NCI-H1105 treated with DMSO at 0.1 percent for 48 hours (cell line): ENCODE measurements at places on chromosomes 1 and 21.

DNA sequence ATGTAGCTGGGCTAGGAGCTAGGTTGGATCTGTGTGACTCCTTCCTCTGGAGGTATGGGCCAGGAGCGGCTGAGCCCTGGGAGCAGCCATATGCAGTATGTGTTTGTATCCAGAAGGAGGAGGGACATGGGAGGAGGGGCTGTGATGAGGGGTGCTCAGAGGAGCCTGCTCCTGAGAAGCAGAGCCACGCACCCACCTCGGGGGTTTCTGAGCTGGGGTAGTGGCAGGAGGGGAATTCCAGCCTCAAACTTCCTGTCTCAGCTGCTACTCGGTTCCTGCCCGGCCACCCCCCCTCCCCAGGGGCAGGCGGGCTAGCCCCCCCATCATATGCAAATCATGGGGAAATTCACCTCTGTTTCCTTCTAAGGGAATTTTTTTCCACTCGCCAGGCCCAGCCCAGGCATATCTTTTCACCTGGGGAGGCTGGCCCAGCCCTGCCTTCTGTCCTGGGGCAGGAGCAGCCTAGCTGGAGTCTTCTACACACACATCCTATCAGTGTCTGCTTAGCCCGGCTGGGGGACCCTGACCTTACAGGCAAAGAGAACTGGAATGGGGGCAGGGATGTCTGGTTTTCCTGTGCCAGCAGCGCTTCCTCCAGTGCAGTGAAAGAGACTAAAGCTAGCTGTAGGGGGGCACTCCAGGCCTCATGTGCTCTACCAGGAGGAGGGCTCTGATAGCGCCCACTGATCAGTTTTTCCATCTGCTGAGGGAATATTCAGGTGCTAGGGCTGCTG is 3.0 kb downstream of the ZC3H12A start:
- no peak for DNase-seq

DNA sequence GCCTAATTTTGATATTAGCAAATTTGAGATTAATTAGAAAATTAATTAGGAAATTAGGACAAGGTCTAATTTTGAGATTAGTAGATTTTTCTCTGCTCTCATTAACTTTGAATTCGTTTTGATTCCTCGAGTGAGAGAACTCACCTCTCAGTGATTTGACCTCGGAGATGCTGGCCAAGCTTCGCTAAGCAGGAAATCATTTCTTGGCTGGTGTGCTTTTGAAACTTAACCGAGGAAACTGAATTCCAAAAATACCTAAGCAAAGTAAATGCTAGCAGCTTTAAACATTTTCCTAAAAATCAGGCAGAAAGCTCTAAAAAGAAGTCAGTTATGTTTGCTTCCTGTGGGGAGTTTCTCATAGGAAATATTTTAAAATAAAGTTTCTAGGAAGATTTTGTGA is 34.9 kb downstream of the CDC14A start:
- DNase-seq, result no peak

- DNase-seq, result no peak
Observed at GRCh38 chr1:52792036-52792435, 50.5 kb upstream of the ZYG11A start.

GRCh38 chr21:43803558-43804300 is 14.4 kb downstream of the RRP1 start:
- no peak for DNase-seq

- no peak for DNase-seq
Observed at GRCh38 chr1:33305016-33305415, 15.9 kb downstream of the A3GALT2 start.

DNA sequence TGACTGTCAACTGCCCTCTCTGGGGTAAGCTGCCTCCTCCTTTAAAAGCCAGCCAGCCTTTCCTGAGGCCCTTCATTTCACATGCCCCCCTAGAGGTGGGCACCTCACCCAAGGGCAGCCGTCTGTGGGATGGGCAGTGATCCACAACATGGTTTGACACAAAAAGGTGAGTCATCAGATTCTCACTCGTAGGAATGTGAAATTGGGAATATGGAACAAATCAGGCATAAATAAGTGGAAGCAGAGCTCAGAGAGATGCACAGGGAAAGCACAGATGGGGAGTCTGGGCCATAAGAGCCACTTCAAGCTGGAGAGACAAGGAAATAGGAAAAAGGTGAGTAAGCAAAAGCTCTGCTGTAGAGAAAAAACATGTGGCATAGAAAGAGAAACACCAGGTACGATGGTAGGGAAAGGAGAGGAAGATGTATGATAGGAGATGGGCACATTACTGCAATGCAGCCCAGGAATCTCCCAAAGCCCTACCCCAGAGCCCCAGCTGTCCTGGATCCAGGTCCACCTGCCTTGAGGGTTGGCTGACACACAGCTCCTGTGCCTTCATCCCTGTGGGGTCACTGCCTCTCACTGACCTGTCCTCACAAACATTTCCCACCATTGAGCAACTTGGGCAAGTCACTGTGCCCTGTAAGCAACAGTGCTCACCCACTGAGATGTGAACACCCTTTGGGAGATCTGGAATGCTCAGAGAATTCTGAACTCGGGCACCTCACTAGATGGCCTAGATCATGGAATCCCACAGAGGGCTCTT is 86.6 kb downstream of the ASTN1 start:
- no peak for DNase-seq

DNA sequence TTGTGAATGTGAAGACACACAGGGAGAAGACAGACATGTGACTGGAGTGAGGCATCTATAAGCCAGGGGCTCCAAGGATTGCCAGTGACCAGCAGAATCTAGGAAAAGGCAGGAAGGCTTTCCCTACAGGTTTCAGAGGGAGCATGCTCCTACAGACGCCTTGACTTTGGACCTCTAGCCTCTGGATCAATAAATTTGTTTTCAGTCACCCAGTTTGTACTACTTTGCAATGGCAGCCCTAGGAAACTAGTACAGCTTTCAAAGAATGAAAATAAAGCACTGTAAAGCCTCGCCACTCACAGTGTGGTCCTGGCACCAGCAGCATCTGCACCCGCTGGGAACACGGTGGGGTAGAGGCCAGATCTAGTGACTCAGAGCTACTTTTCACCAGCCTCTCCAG is 510.0 kb downstream of the LTN1 start:
- no peak for DNase-seq

- DNase-seq, result no peak
Observed at GRCh38 chr1:53705446-53706096, 33.4 kb downstream of the GLIS1 start.

DNA sequence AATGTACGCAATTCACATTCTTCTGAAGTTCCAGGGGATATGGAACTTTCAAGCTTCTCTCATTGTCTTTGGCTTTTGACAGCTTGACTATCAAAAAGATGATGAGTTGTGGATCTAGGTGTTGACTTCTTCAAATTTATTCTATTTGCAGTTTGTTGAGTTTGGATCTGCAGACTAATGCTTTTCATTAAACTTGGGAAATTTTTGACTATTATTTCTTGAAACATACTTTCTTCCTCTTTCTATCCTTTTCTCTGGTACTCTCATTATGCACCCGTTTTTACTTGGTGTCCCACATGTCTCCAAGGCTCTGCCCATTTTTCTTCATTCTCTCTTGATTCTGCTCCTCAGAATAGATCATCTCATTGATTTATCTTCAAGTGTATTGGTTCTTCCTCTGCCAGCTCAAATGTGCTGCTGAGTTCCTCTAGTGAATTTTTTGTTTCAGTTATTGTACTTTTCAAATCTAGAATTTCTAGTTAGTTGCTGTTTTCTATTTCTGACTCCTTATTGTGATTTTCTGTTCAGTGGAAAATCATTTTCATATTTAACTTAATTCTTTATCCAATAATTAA is 49.4 kb downstream of the CYP2J2 start:
- no peak for DNase-seq

- DNase-seq, result no peak
Observed at GRCh38 chr1:70134148-70134547, 71.2 kb downstream of the LRRC40 start.

DNA sequence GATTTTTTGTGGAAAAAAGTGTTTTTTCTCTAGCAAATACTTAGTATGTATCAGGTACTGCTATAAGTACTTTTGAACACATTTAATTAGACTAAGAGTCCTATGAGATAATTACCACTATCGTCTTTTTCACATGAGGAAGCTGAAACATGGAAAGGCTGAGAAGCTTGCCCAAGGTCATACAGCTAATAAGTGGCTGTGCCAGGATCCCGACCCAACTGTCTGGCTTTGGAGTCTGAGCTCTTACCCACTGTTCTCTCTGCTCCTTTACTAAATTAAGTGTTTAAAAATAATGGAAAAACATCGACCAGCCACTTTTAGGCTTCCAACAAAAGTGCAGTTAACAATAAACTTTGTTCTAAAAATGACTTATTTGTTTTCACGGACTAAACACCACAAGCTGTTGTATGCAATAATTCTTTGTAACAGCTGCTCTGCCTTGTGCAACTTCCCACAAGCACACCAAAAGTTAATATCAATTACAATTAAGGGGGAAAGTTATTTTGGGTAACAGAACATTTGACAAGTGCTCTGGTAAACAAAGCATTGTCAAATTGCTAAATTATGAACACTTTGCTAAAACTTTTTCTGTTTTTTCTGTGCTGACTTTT is 75.7 kb downstream of the CRB1 start:
- no peak for DNase-seq

GRCh38 chr21:45736042-45736689 is 92.6 kb downstream of the PCBP3 start:
- DNase-seq, result no peak

DNA sequence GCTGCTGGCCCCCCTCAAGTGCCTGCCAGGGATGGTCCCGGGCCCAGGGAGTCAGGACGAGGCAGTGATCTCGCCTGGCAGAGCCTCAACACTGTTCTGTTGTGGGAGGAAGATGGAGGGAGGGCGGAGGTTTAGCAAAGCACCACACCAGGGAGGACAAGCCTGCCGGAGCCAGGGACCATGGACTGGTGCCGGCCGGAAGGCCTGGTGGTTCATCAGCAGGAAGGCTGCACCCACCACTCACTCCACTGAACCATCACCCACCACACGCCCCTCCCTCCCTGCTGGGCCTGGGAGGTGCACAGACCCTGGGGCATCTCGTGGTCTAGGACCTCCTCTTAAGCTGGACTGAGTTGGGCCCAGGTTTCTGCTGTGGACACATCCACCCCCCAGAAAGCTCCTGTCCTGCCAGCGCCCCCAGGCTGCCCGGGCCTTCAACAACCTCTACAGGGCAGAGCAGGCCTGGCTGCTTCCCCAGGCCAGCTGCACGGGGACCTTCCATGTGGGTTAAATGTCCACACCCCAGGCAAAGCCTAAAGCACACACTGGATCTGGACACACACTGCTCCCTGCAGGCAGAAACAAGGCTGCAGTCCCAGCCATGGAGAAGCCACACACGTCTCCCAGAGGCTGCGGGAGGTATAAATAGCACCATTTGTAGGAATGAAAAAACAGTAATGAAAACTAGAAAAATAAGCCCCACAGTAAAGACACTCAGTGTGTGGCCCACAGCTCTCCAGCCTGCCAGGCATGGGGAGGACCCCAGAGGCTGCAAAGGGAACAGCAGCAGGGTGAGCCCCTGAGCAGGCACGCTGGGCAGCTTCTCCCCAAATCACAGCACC is 10.4 kb upstream of the TMEM240 start:
- DNase-seq, result no peak

DNA sequence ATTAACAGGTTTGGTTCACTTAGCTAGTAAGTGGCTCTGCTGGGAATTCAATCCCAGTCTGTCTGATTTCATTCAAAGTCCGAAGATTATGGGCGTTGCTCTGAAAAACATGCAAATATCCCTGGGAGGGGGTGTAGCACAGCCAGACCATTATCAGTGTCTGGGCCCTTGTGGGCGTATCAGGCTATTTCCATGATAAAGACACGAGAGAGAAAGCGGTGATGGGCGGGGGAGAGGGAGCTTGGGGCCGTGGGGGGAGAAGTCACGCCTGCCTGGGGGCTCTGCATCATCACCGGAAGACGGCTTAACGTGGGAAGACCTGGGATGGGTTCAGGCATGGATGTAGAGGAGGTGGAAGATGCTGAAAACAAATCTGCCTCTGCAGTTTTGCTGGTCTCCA is 25.8 kb downstream of the IL6R start:
- no peak for DNase-seq

DNA sequence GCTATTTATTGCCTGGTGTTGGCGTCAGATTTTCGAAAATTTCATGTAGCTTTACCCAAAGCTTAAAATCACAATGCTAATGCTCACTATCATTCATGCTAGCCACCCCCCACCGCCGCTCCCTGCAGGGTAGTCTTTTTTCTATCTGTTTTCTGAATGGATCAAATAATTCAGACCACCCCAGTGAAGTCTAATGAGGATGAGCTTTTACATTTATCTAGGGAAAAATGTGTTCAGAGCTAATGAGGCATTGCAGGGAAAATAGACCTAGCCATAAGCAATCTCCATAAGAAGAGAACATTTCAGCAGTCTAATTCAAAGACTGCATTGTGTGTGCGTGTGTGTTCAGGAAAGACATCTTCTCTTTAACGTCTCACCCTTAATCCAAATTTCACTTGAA is 533.0 kb upstream of the PRMT6 start:
- DNase-seq, result no peak

GRCh38 chr1:226806988-226807387 is 63.4 kb upstream of the PSEN2 start:
- DNase-seq, result no peak

DNA sequence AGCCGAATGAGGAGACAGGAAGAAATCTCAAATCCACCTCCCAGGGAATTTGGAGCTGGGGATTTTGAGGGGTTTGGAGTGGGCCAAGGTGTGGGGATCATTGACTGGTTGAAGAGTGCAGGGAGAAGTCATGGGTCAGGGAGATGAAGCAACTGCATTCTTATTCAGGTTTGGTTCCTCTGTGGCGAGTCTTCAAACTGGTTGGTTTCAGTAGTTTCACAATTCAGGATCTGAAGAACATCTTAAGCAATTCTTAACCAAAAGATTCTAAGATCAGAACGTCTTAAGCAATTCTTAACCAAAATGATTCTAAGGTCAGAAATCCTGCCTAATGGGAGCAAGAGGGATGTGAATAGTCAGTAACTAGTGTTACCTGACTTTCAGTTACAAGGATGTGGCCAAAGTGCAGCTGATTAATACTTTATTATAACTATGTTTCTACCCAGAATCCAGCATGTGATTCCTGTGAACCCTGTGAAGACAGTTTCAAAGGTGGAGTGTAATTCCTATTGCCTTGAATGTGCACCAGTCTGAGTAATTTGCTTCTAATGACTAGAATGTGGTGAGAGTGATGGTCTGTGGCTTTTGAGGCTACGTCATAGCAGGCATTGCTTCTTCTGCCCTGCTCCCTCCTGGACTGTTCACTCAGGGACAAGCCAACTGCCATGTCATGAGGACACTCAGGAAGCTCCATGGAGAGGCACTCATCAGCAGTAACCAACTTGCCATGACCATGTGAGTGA is 61.2 kb downstream of the OLFML3 start:
- DNase-seq, result no peak

- DNase-seq, result no peak
Observed at GRCh38 chr1:200512191-200512590, 102.4 kb upstream of the ZNF281 start.
